ENCODE measurements at places on chromosomes 13 and 19.

GRCh38 chr13:30711375-30711774 lies 24.0 kb upstream of the ALOX5AP start:
- DNase-seq, result no peak

DNA sequence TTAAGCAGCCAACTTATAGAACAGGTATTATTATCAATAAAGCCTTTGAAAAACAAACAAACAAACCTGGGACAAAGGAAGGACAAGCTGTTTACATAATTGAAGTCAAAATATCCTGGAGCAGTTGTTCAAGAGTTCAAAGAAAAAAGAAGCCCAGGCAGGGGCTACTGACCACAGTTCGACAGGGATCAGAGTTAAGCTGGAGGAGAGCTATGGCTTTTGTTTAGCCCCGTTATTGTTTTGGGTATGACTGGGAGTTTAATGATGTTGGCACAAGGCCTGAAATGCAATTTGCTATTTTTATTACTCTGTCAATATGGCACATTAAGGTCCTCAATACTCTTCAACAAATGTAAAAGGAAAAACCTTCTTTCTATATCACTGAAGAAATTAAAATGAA lies 624.4 kb upstream of the KLHL1 start:
- no peak for DNase-seq

- no peak for DNase-seq
These were observed 172.9 kb upstream of the UBL3 start for GRCh38 chr13:30023196-30023895.

GRCh38 chr13:91948736-91949135 lies 550.3 kb downstream of the GPC5 start:
- DNase-seq, result no peak

GRCh38 chr19:14114854-14115253 lies 2.7 kb downstream of the PRKACA start:
- peak; percentile 88 for DNase-seq

- DNase-seq, result no peak
These were observed 421 bp upstream of the KLF5 start for GRCh38 chr13:73058432-73058735.

DNA sequence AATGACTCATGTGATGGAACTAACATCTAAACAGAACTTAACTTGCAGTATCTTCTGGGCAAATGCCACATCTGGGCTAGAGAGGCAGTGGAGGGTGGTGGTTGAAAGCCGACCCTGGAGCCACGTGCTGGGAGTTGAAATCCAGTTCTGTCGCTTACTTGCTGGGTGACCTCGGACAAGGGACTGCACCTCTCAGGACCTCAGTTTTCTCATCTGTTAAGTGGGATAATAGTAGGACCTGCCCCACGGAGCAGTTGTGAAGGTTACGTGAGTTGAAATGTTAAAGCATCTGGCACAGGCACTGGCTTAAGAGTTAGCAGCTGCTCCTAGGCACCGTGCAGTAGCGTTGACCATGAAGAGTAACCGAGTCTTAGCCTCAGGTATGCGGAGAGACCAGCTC lies 76.1 kb downstream of the SIPA1L3 start:
- peak; percentile 18 for DNase-seq

DNA sequence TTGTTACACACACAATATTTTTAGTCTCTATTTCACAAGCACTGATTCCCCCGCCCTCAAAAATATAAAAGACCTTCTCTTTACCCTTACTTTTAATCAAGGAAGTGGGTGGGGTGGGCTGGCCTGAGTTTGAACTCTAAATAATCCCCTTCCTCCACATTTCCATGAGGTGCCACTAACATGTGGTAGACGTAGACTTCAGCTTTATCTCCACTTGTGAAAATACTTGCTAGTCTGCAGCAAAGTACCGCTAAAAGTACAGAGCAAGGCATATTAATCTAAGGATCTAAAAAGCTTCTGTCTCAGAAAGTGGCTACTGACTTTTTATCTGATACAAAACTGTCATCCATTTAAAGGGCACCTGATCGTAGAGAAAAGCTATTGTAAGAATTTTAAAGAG lies 739.6 kb upstream of the SLC10A2 start:
- no peak for DNase-seq

DNA sequence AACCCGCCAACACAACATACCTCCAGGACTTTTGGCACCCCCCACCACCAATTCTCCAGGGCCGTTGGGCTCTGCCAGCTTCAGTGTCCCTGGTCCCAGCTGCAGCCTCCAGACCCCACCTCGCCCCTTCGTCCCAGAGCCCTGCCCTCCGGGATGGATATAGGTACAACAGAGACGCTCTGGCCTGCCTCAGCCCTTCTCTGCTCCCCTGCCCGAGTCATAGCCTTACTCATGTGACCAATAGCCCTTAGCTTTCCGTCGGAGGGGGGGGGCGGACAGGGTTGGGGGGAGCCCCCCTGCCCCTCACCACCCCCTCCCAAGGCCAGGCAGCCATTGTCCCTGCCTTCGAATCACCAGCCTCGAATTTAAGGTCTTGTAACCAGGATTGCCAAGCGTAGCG lies 70.8 kb upstream of the NFIC start:
- no peak for DNase-seq

- DNase-seq, result no peak
These were observed 10.8 kb upstream of the ZNF491 start for GRCh38 chr19:11787536-11787935.

GRCh38 chr19:3626473-3627350 lies at the start of gene CACTIN:
Gene CACTIN (minus strand): TSS chr19:3626790. CDS start chr19:3626762, 28 bp downstream.
- DNase-seq, result peak; percentile 100

DNA sequence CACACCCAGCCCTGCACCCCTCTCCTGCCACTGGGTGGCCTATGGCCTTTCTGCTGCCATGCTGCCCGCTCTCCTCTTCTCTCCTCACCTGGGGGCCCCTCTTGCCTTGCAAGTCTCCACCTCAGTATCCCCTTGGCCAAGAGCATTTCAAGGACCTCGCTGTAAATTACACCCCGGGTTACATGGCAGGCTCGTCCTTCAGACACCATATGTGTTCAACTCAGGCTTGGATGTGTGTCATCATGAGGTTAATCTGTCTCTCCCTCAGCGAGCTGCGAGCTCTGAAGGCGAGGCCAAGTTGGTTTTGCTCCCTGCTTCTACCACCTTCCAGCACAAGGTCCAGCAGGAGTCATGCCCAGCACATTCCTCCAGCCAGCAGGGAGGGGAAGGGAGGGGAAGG lies 74.8 kb upstream of the TM9SF2 start:
- peak; percentile 20 for DNase-seq

GRCh38 chr13:20069956-20070355 lies 90.9 kb downstream of the GJA3 start:
- DNase-seq, result no peak

GRCh38 chr19:8500158-8500557 lies 2.3 kb downstream of the PRAM1 start:
- DNase-seq, result no peak

GRCh38 chr19:30049226-30049625 lies 107.2 kb downstream of the URI1 start:
- no peak for DNase-seq

DNA sequence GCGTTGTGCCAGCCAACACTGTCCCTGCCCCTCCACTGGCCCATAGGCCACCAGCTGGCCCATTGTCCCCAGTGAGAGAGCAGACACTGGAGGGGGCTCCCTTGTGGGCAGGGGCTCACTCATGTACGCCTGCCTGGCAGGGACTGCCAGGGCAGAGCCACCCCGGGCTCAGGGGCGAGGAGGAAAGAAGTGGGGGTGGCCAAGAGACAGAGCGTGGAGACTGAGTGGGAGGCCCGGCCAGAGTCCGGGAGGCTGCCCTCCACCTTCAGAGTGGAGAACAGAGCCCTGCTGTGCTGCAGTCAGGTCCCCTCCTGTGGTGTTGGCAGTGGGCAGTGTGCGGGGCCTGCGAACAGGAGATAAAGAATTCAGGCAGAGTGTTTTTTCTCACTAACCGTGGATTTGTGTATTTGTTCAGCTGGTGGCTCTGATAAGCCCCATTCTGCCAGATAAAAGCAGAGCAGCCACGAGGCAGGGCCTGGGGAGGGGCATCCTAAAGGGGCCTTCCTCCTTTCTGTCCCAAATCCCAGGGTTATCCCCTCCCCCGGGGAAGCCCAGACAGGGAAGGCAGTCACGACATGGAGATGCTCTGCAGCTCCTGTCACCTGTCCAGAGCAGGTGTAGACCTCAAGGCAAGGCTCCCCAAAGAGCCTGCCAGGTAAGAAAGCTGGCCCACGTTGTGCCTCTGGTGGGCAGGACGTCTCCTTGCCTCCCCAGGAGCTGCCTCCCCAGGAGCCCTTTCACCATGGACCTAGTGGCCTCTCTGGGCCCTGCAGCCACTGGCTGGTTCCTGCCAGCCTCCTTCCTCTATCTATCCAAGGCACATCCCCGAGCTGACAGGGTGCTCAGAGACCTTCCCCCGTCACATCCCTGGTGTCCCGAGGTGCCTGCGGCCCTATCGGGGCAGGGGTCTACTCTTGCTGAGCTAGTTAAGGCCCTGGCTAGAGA lies 33.0 kb downstream of the LYL1 start:
- no peak for DNase-seq

DNA sequence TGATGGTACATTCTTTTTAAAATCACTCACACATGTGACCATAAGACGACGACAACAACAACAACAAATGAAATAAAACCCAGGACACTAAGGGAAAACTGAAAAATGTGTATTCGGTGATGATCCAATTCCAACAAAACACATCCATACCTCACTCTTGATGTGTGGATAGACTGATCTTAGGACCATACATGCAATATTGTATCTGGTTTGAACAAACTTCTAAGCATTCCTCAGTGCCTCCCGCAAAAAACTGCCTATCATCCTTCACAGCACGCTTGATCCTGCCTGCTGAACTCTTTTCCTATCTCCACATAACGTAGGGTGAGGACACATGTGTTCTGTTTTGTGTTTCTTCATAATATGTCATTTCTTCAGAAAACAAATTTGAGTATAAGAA lies 415.2 kb downstream of the KCTD12 start:
- no peak for DNase-seq

DNA sequence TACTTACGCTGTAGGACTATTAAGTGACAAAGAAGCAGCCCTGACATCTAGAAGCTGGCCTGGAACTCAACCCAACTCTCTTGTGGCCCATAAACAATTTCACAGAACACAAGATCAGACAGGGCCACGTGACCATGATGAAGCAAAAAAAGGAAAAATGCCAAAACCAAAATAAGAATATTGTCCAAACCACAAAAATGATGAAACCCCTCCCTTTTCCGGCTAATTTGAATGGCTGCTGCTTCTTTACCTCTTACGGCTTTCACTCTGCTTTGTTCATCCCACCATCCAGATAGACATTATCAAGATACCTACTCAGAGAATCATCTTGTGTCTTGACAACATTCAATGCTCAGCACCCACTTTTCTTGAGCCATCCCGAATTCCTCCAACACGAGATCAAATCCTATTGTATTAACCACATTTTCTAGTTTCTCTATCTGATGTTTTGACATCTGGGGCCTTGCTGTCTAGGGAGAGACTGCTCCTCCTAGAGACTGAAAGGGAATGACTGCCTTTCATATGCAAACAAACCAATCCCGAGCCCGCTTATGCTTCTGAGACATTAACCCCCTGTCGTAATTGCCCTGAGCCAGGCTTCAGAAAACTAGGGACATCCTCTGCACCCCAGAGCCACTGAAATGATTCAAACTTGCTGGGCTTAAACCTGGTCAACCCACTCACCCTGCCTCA lies 186.3 kb downstream of the TDRD3 start:
- no peak for DNase-seq

DNA sequence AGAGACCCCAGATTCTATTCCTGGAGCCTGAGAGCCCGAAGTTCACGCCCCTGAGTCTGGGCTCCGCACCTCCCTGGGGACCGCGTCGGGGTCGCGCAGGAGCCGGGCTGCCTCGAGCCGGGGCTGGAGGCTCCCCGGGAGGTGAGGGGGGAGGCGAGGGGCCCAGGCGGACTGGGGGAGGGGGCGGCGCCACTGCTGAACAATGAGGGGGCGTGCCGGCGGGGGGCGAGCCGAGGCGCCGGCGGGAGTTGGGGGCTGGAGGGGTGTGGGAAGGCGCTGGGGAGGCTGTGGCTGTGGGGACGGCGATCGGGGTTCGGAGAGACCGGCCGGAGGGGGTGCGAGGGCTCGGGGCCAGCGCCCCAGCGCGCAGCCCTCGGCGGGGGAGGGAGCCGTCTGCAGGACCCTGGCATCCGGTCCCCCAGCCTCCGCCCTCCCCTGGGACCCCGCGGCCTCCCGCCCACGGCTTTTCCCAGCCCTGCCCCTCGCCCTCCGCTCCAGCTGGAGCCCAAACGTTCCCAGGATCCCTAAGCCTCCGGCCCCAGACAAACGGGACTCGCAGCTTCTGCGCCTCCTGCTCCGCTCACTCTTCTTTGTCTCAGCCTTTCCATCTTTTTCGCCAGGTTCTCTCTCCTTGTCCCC lies 922 bp downstream of the PLEKHG2 start:
- DNase-seq, result peak; percentile 92

DNA sequence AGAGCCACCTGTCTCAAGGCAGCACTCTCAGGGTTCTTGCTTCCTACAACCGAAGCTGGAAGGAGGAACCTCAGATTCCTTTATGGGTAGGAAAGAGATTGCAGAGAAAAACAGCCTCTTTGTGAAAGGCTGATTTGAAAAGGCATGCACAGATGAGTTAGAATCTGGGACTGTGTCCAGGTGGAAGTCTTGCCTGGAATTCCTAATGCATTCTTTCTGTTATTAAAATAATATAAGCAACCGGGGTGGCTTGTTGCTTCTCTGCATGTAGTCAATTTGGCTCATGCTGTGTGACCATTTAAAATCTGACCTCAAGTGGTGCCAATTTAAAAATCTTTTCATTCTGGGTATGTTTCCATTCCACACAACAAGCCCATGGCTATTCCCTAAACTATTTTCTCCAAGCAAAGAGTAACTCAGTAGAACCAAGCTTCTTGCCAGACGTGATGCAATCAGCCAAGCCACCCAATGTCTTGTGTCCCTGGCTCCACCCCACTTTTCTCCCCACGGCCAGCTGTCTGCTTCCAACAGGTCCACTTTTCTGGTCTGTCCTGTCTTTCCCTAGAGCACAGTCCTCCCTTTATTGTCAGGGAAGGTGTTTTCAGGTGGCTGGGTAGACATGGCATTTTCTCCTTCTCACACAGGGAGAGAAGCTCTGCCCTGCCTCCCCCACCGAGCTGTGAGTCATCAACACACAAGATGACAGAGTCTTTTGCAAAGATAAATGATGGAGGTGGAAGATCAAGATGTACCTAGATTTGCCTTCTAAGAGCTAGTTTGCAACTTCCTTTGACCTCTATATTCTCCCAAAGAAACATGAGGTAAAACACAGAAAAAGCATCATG lies 394.3 kb downstream of the FOXO1 start:
- DNase-seq, result peak; percentile 89

DNA sequence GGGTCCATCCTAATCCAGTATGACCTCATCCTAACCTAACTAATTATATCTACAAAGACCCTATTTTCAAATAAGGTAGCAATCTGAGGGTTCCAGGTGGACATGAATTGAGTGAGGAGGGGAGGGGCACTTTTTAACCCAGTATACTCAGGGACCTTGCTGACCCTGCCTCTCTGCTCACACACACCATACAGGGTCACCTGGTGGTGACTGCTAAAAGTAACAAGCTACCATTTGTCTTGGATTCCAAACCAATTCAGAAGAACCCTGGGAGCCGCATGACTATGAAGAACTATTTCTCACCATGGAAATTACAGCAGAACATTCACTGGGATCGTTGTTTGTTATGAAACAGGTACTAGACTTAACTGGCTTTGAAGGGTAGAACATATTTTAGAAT lies 151.9 kb downstream of the LACC1 start:
- no peak for DNase-seq

GRCh38 chr13:98542568-98543377 lies 34.1 kb downstream of the STK24 start:
- DNase-seq, result no peak

GRCh38 chr13:93525087-93525486 lies 298.5 kb downstream of the GPC6 start:
- DNase-seq, result no peak

GRCh38 chr13:95380468-95381211 lies 79.4 kb upstream of the ABCC4 start:
- peak; percentile 87 for DNase-seq

Data from posterior vena cava (tissue), 2 donors.